Inflammatory macrophage treated with lipopolysaccharide for 4 hours (primary cell): ENCODE measurements at places on chromosomes 12 and 14.

- peak; percentile 33 for DNase-seq
Observed at GRCh38 chr12:108371801-108372344, 32.8 kb upstream of the CMKLR1 start.

DNA sequence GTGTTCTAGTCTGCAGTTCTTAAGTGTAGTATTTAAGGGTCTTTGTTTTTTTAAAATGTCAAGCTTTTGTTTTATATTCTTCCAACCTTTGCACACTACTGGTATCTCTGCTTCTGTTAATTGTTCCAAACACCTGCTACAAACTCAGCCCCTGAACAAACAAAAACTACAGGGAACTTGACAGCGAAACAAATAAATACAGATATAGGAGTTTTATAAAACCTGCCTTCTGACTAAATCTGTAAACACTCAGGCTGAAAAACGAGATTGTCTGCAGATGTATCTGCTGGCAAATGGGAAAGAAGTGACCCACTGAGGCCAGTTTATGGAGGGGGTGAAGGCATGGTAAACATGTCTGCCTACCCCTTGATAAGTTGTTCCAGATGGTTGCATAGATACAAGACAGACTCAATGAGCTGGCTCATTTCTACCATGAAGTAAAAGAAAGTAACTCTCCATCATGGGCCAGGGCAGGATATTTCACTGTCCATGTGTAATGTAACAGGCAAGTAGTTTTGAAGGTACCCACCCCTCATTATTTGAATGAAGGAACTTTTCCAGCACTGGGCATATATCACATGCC, 75.6 kb downstream of the LMO3 start:
- DNase-seq, result no peak

- DNase-seq, result no peak
Observed at GRCh38 chr12:66467932-66468331, 165.6 kb downstream of the HELB start.

GRCh38 chr14:72588521-72588920, 305.4 kb downstream of the DPF3 start:
- no peak for DNase-seq
